ENCODE measurements at places on chromosomes 13 and 19.
A peak's percentile ranks its signal among the peaks of the same experiment; 100 is the strongest.

DNA sequence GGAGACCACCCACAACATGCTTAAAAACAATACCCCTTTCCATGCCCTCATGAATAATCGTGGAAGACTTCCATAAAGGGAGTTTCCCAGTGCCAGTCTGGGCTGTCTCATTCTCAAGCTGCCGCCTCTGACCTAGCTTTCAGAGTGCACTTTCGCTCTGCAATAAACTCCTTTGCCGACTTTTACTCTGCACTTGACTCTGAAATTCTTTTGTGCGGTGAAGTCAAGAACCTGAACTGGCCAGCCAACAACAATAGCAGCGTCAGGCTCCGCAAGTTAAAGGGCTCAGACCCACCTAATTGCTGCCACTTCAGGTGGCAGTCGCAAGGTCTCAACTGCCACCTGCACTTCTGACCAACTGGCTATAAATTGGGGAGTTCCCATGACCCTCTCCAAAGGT is 10.3 kb upstream of the LEUTX start:
- DNase-seq: no peak

GRCh38 chr13:27005556-27005955 is 166.1 kb downstream of the USP12 start:
- DNase-seq: no peak

DNA sequence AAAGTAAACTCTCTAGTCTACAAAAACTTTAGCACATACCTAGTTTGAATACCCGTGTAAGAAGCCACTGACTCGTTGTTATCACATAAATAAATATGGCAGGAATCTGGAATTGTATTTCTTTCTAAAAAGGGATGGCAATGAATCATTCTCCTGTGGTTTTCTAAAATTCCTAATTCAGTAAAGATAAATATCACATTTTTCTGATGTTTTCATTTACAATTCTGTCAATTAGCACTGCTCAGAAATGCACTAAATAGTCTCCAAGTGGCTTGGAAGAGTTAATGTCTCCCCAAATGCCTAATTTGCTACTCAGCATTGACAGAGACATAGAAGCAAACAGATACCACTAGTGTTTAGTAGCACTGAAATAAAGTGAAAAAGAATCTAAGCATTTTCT is 547.7 kb upstream of the SLITRK1 start:
- no peak for DNase-seq

DNA sequence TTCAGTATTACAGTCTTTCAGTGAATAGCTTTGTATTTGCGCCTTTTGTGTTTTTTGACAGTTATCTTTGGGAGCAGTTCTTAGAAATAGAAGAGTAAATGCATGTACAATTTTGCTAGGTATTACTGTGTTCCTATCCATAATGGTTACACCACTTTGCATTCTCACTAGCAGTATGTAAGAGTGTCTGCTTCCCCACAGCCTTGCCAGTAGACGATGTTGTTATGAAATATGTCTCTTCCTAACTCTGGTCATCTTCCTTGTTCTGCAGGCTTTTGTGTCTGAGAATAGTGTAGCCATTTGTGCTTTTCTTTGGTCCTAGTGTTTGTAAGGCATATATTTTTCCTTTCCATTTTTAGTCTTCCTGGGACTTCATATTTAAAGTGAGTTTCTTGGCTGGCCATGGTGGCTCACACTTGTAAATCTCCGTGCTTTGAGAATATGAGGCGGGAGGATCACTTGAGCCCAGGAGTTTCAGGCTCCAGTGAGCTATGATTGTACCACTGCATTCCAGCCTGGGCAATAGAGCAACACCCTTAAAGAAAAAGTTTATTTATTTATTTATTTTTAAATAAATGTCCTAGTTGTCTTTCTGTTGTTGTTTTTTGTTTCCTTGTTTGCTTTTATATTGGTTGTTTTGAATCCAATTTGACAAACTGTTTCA is 140.3 kb downstream of the PDS5B start:
- DNase-seq: no peak

- peak; percentile 35 for DNase-seq
Observed at GRCh38 chr13:26985285-26985878, 186.2 kb downstream of the USP12 start.

DNA sequence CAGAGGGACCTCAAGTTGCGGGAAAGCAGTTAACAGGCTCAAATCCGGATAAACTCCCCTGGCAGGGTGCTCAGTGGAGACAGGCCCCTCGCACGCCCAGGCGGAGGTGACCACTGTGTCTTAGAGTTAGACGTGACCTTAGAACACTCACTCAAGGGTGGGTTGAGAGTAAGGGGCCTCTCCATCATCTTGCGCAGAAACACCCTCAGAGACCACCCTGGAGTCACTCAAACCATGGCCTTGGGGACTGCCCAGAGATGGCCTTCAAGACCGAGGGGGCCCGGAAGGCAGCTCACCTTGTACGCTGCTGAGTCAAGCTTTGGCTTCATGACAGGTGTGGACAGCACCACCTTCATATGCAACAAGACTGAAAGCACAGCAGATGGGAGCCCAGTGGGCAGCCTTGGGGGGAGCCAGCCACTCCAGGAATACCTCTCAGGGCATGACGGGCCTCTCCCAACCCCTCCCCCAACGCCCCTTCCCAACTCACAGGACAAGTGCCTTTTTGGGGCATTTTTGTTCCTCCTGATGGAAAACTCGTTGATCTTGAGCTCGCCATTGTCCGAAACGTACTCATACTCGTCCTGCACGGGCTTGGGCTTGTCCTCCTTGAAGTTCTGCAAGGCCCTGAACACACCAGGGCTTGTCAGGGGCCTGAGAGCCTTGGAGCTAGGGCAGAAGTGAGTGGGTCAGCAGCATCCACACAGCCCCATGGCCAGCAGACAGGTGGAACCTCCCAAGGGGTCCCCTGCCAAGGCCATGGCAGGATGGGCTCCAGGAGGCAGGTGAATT is 229.2 kb downstream of the TUBA3C start:
- no peak for DNase-seq

DNA sequence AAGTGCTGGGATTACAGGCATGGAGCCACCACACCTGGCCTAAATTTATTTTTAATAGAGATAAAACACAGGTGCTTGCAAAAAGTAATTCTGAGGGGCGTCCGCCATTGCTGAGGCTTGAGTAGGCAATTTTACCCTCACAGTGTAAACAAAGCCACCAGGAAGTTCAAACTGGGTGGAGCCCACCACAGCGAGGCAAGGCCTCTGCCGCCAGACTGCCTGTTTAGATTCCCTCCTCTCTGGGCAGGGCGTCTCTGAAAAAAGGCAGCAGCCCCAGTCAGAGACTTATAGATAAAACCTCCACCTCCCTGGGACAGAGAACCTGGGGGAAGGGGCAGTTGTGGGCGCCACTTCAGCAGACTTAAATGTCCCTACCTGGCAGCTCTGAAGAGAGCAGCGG is 50.7 kb downstream of the B3GLCT start:
- DNase-seq: no peak

GRCh38 chr13:23956106-23956505 is 58.8 kb upstream of the C1QTNF9B start:
- DNase-seq: no peak

DNA sequence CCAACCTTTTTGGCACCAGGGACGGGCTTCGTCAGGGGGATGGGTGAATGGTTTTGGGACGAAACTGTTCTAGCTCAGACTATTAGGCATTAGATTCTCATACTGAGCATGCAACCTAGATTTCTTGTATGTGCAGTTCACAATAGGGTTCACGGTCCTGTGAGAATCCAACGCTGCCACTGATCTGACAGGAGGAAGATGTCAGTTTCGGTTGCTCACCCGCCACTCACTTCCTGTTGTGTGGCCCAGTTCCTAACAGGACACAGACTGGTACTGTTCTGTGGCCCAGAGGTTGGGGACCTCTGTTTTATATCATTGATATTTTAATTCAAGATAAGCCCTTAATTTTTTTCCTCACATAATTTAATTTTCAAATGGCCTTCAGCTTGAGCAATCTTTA is 26.7 kb upstream of the TDRD3 start:
- no peak for DNase-seq

- DNase-seq: peak; percentile 67
Observed at GRCh38 chr19:12333162-12334159, at the start of gene ZNF563. TSS of gene ZNF563 (minus strand) at chr19:12333633. CDS start at chr19:12333482, 151 bp downstream.

GRCh38 chr13:89554801-89555200 is 1792.7 kb upstream of the MIR17HG start:
- DNase-seq: no peak

DNA sequence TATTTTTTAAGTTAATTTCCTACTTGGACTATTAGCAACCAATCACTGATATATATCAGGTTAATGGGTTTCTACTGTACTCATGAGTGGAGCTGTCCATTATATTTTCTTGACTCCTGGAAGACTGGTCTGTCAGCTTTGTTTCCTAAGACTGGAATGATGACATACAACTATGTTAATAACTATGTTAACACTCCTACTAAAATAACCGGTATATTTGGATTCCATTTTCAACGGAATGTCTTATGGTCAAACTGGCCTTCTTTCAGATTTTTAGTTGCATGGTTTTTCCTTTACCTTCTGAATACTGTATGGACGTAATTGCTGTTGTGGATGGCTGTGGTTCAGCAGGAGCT is 45.8 kb upstream of the GPI start:
- no peak for DNase-seq

DNA sequence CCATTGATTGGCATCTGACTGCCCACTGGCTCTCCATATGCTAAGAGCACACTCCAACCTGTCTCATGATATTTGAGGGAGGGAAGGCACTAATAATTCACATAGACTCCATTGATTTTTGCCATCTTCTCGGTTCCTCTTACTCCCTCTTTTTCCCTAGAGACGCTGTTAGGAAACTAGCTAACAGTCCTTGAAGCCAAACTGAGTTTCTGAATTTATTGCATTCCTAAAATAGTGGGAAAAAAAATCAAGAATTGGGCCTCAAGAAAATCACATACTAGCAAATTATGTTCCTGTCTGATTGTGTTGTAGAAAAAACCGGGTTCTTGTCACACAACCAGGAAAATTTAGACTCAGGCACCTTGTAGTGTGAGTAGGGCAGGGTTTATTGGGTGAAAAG is 86.4 kb upstream of the SLC7A1 start:
- DNase-seq: no peak

GRCh38 chr13:63149375-63149774 is 1733.7 kb upstream of the PCDH20 start:
- no peak for DNase-seq

- no peak for DNase-seq
Observed at GRCh38 chr13:103349211-103349980, 283.2 kb upstream of the SLC10A2 start.

DNA sequence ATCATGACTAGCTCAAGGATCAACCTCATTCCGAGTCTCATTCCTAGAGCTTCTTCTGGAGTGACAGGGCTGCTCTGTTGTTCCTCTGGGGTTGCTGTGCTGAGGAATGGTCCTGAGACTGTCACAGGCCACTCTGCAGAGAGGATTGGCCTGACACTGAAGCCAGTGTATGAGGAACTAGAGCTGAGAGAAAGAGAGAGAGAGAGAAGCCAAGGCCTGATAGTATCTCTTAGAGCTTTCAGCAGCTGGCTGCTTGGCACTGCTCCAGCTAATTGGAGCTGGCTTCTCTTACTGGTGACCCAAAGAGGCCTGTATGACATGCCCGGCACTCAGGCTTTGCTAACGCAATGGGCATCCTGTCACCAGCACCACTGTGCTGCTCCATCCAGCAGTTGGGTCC is 73.4 kb upstream of the FLT1 start:
- DNase-seq: no peak

DNA sequence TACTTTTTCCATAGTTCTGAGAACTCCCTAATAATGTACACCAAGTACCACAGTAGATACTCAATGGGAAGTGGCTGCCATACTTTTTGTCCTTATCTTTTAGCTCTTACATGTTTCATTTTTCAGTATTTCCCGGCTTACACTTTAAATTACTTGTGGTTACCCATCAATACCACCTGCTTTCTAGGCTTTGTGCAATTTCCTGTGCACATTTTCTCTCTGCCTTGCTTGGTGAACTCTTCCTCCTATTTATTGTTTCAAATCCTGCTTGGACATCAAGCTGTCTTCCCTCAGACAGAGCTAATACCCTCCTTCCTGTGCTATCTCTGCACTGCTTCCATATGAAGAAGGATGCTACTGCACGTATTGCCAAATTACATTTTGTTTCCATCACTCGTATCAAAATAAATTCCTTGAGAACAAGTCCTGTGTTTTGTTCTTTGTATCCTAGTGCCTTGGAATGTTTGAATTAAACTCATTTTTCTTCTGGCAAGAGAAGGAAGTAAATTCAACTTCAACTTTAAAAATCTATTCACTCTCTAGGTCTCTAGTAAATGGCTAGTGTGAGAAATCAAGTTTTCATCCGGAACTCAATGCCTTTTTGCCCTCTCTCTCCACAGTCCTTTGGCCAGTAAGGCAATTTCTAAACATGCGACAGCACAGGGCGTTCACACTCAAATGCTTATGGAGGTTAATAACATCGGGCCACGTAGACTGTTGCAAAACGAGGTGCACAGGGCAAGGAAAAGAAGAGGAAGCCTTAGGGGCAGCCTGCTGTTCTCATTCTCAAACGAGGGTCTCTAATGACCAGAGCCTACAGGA is 5.6 kb downstream of the ZAR1L start:
- no peak for DNase-seq

GRCh38 chr19:49431330-49431749 is 6.2 kb downstream of the GFY start:
- no peak for DNase-seq

DNA sequence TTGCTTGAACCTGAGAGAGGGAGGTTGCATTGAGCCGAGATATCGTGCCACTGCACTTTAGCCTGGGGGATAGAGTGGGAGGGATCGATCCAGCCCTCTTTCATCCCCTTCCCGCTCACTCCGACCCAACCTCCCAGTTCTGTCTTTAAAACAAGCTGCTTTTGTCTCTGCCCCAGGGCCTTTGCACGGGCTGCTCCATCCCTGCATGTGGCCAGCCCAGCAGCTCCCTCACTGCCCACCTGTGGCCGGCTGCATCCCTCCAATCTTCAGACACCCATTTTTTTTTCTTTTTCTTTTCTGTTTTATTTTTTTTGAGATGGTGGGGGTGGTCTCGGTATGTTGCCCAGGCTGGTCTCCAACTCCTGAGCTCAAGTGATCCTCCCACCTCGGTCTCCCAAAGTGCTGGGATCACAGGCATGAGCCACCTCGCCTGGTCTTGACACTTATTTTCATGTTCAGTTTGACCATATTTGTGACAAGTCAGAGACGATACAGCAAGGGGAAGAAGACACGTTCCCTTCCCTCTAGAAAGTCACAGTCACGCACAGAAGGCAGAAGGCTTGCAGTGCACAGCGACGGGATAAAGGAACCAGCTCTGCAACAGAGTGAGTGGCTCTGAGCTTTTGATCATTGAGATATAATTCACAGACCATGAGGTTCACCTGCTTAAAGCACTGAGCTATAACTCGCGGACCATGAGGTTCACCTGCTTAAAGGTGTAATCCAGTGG is 31.8 kb downstream of the EFNA2 start:
- no peak for DNase-seq

- no peak for DNase-seq
Observed at GRCh38 chr13:107964395-107964794, 250.9 kb downstream of the LIG4 start.

GRCh38 chr13:54627646-54628372 is 1599.2 kb downstream of the OLFM4 start:
- no peak for DNase-seq

DNA sequence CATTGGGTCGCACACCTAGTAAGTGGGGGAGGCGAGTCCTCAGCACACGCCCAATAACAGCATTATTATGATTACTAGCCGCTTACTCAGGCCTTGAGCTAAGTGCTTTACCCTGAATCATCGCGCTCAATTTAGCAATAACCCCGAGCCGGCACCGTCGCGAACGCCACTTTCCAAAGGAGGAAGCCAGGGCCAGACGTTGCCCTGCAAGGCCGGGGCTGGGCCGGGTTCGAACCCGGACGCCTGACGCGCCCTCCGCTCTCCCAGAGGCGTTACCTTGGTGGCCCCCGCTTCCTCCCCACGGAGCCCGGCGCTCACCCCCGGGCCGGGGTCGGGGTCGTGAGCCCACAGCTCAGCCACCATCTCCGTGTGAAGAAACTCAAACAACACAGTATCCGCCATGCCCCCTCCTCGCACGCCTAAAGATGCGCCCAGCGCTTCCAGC is at the start of gene TRAPPC6A:
Gene TRAPPC6A, minus strand, starts transcription at position 421 of the 445 bp plus-strand sequence. Its CDS starts 19 bp downstream, at position 402.
- peak; percentile 61 for DNase-seq
